ENCODE measurements at places on chromosomes 11 and 22.

GRCh38 chr22:42178910-42179519, 48.4 kb upstream of the CYP2D6 start:
- no peak for DNase-seq

DNA sequence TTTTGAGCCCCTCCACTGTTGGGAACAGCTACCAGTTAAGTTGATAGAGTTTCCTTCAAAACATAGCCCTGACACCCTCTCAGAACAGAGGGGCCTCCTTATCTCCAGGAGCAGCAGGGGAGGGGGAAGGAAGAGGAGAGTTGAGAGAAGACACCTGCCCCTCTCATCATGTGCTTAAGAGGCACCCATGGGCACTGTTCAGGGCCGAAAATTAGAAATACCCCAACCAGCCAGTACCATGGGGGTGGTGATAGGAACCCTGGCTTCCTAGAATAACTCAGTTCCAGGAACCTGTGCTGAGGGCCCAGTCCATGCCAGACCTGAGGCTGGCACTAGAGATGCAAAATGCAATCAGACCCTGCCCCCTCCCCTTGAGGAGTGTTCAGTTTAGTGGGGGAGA, 9.3 kb upstream of the GDPD5 start:
- DNase-seq = no peak

GRCh38 chr11:126483621-126484195, 128.2 kb downstream of the ST3GAL4 start:
- DNase-seq = no peak

- peak; percentile 57 for DNase-seq
These were observed 768 bp upstream of the CDKN1C start for GRCh38 chr11:2886191-2886894.

GRCh38 chr22:34781681-34782080, 284.3 kb upstream of the ISX start:
- DNase-seq = no peak

DNA sequence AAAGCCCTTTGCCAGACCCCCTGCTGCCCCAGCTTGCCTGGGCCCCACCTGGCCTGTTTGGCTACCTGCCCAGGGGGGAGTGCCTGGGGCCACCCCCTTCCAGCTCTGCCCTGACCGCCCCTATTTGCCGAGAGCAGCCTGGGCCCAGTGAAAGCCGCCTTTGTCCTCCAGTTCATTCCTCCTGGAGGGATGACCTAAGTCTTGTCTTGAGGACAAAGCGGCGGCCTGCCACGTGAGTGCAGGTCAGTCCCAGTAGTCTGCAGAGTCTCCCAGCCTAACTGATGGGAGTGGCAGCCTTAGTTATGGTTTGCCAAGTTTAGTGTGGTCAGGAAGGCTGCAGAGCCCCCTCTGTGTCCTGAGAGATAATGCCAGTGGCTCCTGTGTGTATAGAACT, 115.9 kb upstream of the CRYBB3 start:
- DNase-seq = no peak

DNA sequence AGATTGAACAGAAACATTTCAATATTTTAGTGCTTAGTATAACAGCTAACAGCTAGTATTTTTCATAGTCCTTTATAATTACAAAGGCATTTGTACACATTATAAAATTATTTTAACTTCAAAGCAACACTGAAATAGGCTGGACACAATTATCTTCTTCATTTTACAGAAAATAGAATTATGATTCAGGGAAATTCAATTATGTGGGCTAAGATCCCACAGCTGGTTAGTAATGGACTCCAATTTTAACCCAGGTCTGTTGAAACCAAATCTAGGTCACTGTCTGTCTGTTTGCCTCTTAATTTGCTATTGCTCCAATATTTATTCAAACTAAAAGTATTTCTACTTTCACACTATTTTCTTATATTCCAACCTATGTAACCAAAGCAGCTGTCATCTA, 154.1 kb upstream of the CTSC start:
- no peak for DNase-seq

GRCh38 chr11:131980888-131981668, 610.7 kb downstream of the NTM start:
- no peak for DNase-seq

All from cardiac muscle cell (in vitro differentiated cells and primary cell).